ENCODE measurements at places on chromosomes 11 and 22.
A peak's percentile ranks its signal among the peaks of the same experiment; 100 is the strongest.

GRCh38 chr11:23364076-23364475 lies 503.8 kb upstream of the CCDC179 start:
- DNase-seq = no peak

DNA sequence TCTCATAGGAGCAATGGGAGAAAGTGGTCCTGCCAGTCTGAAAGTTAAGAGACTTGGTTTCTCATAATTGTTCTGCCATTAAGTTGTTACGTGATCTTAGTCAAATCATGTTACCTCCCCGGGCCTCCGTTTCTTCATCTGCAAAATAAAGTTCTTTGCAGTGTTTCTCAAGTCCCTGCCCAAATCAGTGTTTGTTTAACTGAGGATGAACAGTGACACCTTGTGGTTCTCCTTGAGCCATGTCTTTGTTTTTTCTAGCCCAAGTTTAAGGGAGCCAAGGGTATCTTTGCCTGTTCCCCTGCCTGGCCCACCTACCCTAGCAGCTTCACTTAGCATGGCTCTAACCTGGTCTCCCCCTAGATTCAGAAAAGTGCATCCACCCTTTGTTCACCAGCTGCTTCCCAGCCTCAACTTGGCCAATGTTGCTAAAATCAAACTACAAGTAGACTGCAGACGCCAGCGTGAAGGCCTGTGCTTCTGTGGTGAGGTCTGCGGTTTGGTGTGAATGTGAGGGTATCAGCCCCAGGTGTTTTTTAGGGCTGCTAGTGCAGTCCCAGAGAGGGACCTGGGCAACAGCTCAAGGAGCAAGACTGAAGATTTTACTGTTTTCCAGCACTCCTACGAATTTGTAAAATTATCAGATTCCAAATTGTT lies 35.5 kb downstream of the FZD4 start:
- DNase-seq = no peak

- no peak for DNase-seq
Measured at GRCh38 chr11:78066471-78066870, 2.8 kb downstream of the THRSP start.

- DNase-seq = no peak
Measured at GRCh38 chr11:977830-978720, 52.4 kb downstream of the AP2A2 start.

DNA sequence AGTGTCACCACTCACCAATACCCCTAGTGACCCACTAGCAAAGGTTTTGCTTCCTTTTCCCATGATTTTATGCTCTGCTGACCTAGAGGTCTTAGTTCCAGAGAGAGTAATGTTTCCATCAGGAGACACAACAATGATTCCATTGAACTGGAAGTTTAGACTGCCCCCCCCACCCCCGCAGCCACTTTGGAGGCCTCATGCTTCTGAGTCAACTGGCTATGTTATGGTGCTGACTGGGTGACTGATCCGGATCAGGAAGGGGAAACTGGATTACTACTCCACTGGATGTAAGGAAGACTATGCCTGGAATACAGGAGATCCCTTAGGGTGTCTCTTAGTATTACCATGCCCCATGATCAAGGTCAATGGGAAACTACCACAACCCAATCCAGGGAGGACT lies 633.6 kb downstream of the OPCML start:
- DNase-seq = no peak

DNA sequence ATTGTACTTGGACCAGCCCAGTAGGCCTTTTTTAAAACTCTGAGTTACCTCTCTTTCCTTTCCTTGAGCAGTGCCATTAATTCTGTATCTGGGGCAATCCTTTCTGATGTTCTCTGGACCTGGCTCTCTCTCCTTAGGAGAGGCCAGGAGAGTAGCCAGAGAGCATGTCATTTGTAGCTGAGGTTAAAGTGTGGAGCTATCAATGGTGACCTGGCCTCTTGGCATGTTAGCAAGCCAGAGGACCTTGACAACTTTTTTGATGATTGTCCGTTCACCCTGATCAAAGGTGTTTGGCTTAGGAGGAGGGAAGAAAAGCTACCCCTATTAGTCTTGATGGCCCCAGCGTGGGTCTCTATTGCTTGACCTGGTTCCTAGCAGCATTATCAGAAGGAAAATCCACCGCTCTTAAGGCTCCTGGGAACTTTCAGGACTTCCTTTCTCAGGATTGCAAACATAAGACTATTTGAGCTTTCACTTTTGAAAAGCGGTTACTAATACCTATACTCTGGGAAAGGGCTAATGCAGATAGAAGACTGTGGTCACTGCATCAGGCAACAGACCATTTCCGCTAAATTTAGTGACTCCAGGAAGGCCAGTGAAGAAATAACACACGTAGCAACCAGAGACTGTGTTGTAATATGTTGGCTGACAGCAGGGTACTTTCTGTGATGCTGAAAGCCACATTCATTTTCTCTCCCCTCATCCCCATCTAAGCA lies 18.2 kb downstream of the LIMK2 start:
- no peak for DNase-seq

GRCh38 chr11:130635937-130636630 lies 187.6 kb downstream of the ADAMTS15 start:
- DNase-seq = no peak

- no peak for DNase-seq
Measured at GRCh38 chr11:41950470-41951143, 491.2 kb upstream of the LRRC4C start.

DNA sequence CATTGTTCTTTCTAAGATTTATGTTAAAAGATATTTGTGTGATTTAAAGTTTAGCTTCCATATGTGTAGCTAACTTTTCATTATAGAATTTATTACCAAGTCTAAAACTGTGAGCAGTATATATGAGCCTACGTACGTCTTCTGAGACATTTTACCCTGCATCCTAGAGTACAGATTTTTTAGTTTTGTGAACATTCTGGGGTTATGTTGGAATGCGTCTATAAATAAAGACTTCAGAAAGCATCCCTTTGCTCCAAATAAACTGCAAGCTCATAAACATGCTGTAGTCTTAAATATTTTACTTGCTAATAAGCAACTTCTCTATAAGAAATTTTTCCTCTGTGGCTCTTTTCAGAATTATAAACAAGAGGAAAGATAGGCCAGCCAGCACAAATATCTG lies 236.5 kb downstream of the DDX10 start:
- no peak for DNase-seq

- peak; percentile 75 for DNase-seq
Measured at GRCh38 chr22:30390974-30391691, 3.9 kb upstream of the RNF215 start.

DNA sequence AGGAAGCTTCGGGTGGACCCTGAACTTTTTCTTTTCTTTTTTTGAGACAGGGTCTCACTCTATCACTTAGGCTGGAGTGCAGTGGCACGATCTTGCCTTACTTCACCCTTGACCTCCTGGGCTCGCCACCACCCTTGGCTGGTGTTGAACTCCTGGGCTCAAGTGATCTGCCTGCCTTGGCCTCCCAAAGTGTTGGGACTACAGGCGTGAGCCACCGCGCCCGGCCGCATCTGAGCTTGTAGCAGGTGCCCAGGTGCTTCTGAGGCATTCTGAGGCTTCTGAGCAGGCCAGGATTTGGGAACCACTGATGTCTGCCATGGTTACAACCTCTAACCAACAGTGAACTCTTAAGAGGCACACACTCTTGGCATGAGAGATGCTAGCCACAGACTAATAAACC lies 5.1 kb downstream of the USP35 start:
- peak; percentile 44 for DNase-seq

DNA sequence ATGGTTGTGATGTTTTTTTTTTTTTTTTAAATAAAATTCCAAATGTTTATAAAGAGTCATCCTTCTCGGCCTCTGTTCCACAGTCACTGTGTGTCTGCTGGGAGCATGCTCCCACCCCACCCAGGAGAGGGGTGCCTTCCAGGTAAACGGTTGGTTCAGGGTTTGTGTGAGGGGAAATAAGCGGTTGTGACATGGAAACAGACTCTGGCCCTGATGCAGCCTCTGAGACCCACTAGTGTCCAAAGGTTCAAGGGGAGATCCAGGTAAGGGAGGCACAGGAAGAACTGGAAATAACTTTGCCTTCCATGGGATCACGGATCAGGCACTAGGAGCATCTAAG lies 6.0 kb upstream of the GAS2L1 start:
- no peak for DNase-seq

DNA sequence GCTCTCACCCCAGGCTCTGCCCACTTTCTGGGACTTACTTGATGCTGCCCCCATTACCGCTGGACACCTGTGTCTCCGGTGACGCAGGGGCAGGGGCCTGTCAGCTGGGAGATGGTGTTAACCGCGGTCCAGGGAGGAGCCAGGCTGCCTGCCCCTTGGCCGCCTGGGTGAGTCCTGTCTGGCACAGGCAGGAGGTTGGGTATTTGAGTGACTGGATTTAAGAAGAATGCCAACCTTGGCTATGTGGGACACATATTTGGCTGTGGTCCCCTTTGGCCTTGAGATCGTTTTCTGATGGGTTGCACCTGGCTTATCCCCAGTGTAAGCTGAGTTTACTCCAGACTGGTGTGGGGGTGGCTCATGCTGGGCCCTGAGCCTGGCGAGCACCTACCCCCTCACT lies 2.5 kb downstream of the MUC6 start:
- no peak for DNase-seq

DNA sequence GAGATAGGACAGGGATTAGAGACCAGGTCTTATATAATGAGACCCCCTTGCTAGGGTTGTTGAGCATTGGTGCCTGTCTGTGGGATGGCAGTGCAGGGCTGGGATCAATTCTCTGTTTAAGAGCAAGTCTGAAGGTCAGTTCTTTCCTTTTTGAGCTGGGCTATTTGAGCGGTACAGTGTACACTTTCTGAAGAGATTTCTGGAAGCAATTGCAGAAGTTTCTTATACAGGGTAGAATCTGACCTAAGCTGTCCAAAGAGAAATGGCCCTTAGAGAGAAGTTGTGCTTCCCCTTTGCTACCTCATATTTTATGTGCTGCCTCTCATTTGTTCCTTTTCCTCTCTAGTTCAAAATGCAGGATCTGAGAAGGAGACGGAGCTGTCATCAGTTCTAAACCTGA lies 35.8 kb downstream of the CSTPP1 start:
- no peak for DNase-seq

- DNase-seq = no peak
Measured at GRCh38 chr22:23225724-23226496, 45.6 kb downstream of the BCR start.

DNA sequence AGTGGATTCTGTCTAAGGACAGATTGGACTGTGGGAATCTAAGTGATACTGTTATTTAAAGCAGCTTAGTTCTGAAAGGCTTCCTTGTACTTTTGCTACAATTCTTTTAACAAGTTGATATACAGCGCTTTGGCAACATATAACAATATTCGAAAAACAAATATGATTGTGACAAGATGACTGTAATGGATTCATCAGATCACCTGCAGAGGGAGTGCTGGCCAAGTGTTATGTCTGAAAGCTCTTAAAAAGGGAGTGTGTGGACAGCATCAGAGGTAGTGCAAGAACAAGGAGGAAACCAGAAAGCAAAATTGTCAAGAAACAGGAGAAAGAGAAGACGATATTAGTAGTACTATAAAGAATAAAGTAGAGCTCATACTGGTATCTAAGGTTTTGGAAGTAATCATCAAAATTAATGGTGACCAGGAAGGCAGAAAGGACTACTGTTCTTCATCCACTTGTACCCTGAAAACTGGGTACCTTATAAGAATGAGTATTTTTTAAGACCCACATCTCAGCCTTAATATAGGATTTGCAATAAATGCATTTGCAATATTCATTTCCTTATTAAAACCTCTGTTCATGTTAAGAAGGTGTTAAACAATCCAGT lies 1112.0 kb upstream of the CCDC90B start:
- no peak for DNase-seq

DNA sequence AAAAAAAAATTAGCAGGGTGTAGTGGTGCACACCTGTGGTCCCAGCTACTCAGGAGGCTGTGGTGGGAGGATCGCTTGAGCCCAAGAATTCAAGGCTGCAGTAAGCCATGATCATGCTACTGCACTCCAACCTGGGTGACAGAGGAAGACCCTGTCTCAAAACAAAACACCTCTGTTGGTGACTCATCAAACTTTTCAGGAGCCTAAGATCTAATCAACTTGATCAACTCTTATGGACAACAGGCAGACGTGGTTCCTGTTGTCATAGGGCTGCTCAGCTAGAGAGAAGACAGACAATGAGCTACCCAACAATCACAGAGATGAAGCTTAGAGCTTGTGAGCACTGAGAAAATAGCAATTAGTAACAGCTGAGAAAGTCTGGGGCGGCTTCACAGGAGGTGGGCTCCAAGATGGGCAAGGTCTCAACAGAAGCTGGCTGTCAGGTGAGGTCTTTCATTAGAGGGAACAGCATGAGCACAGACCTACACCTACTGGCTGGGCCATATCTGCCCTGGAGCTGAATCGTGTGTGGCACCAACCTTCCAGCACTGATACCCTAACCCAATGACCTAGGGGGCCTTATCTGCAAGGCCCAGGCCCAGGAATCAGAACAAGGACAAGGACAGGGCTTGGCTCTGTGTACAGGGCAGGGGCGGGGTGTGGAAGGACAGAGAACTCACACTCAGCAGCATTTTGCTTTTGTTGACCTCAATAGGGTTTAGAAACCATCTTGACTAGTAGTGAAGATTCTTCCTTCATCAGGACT lies 7.2 kb upstream of the UCP3 start:
- no peak for DNase-seq

DNA sequence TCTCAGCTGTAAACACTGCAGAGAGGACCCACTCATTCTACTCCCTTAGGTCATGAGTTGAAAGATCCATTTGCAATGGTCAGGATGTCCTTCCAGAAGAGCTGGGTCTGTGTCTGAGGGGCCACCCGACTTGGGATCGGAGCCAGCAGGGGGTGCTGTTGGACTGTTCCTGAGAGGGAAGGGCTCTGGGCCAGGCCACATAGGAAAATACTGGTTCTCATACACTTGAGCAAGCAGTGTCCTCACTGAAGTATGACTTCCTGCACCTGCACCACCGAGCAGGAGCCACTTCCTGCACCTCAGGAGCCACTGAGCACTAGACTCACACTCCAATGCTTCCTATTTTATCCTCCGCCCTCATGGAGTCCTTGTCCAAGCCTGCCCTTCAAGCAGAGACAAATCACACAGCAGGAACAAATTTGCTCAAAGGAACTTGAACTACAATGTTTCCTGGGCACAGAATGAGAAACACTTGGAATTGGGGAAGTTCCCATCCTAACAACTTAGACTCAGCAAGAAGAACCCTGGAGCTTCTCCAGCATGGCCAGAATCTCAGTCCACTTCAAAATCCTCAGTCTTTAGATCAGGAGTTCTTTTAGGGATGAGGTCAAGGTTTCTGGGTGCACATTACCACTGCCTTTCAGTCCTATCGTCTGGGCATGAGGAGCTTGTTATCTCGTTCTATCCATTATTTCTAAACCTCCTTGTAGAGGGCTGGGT lies 36.6 kb upstream of the VPREB1 start:
- peak; percentile 82 for DNase-seq

- DNase-seq = no peak
Measured at GRCh38 chr11:69682221-69682620, 7.1 kb upstream of the LTO1 start.

DNA sequence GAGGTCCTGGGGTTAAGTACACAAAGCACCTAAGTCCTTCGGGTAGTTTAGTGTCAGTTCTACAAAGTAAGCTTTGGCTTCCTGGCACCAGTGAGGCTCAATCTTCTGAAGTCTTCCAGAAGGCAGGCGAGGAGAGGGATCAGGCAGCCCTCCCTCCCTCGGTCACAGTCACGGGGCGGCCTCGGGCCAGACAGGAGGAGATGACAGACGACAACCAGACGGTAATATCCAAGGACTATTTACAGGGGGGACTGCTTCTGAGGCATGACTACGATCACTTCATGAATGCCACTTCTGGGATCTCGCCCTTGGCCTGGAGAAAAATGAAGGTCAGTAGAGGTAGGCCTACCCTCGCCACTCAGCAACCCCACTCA lies 383 bp upstream of the TMEM223 start:
- no peak for DNase-seq

Measured in sciatic nerve (tissue), 2 donors.